ENCODE measurements at places on chromosomes 7 and 10.
A peak's percentile ranks its signal among the peaks of the same experiment; 100 is the strongest.

DNA sequence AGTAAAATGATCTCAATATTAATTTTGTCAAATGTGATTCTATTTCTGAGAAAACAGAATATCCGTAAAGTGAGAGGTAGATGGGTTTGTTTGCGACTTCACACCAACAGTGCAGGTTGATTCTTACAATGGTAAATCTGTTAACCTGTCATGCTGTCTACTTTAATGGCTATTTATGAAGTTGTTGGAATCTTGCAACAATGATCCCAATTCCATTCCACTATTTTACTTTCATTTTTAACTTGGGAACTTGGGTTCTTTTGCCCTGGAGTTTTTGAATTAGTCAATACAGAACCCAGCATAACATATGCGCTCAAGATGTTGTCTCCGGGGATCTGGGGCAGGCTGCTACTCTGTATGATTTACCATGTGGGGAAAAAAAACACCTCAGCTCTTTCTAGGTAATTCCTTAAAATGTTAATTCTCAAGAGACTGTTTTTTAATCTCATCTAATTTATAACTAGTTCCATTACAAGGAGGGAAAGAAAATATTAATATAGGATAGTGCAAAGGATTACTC, 1.2 kb downstream of the LGI1 start:
- DNase-seq, result no peak

DNA sequence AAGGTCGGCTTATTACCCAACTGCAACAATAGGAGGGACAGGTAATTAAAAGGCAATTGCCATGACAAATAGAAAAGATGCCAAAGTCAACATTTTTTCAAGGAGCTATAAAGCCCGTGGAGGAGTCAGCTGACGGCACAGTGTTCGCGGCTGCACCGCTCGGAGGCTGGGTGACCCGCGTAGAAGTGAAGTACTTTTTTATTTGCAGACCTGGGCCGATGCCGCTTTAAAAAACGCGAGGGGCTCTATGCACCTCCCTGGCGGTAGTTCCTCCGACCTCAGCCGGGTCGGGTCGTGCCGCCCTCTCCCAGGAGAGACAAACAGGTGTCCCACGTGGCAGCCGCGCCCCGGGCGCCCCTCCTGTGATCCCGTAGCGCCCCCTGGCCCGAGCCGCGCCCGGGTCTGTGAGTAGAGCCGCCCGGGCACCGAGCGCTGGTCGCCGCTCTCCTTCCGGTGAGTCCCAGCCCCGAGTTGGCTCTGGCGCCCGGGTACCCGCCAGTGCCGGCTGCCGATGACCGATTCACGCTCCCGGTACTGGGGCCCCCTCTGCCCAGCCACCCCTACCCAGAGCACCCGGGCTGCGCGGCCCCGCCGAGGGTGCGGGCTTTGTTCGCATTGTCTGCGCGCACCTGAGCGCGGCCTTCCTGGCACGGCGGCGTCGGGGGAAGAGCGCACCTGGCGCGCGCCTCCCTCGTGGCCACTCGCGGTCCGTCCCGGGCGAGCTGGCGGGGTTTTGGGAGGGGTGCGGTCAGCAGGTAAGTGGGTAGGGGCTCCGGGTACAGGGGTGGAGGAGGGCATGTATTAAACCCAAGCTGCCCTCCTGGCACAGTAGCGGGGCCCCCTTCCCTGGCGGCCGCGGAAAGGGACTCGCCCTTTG, at the start of gene VWA2:
VWA2 (plus strand) TSS at position 138 of the 877 bp plus-strand sequence. CDS start 9,460 bp downstream, outside the sequence.
- peak; percentile 61 for DNase-seq

GRCh38 chr7:1255817-1256340, 23.2 kb downstream of the UNCX start:
- no peak for DNase-seq

DNA sequence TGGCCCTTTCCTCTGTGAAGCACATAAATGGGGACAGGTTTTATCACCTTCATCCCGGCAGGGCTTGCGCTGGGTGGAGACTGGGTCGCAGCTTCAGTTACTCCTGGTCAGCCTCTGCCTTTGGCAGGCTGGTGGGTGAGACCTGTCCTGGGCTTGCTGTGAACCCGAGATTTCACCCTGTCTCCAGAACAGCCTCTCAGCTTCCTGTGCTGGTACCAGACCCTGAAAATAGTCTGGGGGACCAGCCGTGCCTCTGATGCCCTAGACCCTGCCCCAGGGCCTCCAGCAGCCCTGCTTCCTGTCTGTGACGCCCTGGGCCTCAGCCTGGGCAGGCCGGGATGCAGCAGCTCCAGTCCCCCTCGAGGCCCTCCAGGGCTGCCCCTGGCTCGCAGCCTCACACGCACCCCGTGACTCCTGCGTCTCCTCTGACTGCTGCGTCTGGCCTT, 13.2 kb upstream of the PWWP2B start:
- DNase-seq, result no peak

DNA sequence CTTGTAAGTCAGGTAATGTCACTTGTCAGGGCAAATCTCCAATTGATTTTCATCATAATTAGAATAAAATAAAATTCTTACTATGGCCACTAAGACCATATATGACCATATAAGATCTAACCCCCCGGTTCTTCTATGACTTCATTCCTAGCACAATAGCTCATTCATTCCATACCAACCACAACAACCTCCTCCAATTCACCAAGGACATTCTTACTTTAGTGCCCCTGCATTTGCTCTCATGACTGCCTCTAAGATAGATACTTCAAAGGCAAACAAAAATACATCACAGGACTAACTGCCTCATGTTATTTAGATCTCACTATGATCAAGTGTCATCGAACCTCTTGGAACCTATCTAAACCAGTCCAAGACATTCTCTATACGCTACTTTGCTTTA, 90.8 kb downstream of the SNX13 start:
- no peak for DNase-seq

GRCh38 chr10:69738071-69738470, 63.6 kb upstream of the COL13A1 start:
- no peak for DNase-seq

DNA sequence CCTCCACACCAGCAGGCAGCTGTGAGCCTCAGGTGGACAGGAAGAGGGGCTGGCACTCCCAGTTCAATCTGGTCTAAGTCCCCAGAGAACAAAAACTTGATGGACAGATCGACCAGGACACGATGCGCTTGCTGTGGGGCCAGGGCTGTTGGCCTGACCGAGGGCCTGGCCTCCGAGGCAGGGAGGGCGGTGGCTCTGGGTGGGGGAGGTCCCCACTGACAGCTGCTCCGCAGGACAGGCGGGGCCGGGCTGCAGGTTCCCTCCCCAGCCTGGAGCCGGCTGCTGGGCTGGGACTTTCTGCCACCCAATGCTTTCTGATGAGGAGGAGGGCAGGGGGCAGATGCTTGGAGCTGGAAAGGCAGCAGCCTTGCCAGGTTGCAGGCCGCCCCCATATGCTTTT, 37.4 kb upstream of the ADGRA1 start:
- no peak for DNase-seq

- no peak for DNase-seq
Observed at GRCh38 chr10:86415583-86415982, 49.0 kb upstream of the GRID1 start.

- no peak for DNase-seq
Observed at GRCh38 chr7:123231021-123232000, 31.5 kb upstream of the SLC13A1 start.

GRCh38 chr10:11355592-11355991, 255.9 kb downstream of the USP6NL start:
- DNase-seq, result no peak

DNA sequence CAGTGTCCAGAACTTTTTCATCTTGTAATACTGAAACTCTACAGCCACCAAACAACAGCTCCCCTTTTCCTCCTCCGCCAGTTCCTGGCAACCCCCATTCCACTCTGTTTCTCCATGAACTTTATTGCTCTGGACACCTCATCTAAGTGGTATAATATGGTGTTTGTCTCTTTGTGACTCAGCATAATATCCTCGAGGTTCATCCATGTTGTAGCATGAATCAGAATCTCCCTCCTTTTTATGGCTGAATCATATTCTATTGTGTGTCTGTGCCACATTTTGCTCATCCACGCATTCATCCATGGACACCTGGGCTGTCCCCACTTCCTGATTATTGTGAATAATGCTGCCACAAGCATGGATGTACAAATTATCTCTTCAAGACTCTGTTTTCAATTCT, 124.4 kb upstream of the FGFR2 start:
- no peak for DNase-seq

GRCh38 chr10:98267069-98267893, 713 bp downstream of the LOXL4 start:
- DNase-seq, result no peak

GRCh38 chr7:127064-127598, 65.2 kb upstream of the FAM20C start:
- DNase-seq, result no peak

DNA sequence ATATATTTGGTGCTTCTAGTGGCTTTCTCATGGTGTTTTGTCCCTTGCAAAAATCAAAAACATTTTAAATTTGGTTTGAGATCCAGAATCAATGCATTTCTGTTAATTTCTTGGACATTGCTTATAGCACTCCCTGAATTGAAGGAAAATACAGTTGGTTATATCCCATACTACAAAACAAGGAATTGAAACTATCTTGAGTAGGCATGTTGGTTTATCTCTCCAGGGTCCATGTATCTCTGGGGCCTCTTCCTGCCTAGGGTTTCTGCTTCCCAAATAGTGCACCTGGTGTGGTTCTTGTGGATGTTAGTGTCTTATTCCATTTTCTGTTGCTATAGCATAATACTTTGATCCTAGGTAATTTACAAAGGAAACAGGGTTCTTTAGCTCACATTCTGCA, 212.4 kb downstream of the CAMK1D start:
- no peak for DNase-seq

DNA sequence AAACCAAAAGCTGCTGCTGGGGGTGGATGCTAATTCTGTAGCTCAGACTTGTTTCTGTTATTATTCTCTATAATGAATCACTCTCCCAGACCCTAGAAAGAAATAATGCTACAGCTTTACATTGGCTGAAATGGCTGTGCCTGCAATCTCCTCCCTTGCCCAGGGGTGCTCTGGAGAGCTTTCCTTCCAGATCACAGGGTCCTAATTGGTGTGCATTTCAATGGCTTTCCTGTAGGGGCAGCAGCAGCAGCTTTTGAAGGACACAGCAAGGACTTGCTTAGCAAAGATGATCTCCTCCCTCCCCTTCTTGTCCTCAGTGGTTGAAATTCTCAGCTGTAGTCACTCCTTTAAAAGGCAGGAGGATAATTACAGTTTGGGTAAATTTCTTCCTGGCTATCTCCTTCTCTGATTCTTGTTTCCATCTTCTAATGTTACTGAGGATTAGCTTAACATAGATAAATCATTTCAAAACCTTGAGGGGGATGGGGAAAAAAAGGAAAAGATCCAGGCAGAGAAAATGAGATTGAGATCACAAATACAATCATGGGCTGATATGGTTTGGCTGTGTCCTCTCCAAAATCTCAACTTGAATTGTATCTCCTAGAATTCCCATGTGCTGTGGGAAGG, 120.2 kb upstream of the CTTNBP2 start:
- DNase-seq, result no peak

DNA sequence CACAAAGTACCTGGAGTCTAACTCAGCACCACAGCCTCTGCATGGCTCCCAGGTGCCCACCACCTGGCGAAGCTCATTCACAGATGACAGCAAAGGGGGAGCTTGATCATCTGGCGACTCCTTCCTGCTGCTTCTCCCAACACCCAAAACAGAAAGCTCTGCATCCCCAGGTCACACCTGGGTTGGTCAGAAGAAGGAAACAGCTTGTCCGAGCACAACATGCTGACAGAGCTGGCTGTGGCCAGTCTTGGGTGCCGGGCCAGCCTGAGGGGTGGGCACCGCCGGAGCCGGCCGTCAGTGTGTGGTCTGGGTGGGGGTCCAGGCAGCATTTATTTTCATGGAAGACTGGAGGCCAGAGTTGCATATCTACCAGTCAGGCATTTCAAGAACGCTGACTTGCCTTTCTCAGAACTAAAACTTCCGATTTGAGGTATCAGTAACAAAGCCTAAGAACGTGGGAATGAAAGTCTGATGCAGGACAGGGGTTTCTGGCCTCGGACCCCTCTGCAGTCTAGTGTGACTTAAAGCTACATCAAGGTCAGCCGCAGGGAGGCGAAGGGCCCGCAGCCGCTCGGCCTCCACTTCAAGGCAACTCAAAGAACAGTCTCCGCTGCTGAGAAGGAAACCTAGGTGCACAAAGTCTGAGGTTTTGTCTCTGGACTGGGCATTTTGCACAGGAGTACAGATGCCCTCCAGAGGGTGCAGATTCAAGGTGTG, 109.6 kb downstream of the CYTH3 start:
- DNase-seq, result no peak

DNA sequence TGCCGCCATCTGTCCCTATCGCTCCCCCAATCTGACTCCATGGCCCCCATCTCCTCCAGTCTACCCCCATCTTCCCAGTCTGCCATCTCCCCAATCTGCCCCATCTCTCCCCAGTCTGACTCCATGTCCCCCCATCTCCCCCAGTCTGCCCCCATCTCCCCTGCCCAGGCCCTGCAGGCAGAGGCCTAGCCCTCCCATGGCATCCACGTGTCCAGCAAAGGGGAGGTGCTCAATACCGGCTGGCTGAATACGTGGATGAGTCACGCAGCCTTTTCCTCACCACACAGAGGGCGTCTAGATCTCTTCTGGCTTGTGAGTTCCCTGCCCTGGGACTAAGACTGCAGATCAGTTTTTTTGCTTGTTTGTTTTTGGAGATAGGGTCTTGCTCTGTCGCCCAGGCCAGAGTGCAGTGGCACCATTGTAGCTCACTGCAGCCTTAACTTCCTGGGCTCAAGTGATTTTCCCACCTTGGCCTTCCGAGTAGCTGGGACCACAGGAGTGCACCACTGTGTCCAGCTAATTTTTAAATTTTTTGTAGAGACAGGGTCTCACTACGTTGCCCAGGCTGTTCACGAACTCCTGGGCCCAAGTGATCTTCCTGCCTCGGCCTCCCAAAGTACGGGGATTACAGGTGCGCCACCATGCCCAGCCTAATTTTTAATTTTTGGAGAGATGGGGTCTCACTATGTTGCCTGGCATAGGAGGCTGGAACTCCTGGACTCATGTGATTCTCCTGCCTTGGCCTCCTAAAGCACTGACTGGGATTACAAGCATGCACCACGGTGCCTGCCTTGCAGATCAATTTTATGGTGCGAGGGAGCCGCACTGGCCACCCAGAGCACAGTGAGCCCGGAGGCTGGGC, 15.3 kb upstream of the GPR146 start:
- peak; percentile 89 for DNase-seq

- DNase-seq, result no peak
Observed at GRCh38 chr10:88392222-88392621, 190.9 kb downstream of the RNLS start.

GRCh38 chr10:130739757-130740145, 571.8 kb downstream of the TCERG1L start:
- no peak for DNase-seq

- no peak for DNase-seq
Observed at GRCh38 chr7:85749696-85750453, 563.0 kb upstream of the SEMA3D start.

DNA sequence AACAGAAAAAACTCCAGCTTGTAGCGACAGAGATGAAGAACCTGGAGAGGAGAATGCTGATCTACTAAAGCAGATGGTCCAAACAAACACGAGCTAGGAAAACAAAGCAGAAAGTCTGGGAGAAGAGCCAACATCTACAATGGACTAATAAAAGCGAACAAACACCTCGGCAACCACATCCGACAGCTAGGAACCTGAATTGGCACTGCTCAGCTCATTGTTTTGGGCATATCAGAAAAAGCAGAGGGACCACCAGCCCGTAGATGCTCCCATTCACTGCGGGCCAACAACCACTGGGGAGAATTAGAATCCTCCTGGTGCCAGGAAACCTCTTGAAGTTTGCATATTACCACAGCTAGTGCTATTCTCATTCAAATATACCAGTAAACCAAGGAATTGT, 204.7 kb downstream of the NXPH1 start:
- peak; percentile 25 for DNase-seq

GRCh38 chr10:101331956-101332355, 22.0 kb upstream of the BTRC start:
- DNase-seq, result no peak

Measured in colonic mucosa (tissue), 4 donors.